ENCODE measurements at places on chromosomes 16 and 17.

DNA sequence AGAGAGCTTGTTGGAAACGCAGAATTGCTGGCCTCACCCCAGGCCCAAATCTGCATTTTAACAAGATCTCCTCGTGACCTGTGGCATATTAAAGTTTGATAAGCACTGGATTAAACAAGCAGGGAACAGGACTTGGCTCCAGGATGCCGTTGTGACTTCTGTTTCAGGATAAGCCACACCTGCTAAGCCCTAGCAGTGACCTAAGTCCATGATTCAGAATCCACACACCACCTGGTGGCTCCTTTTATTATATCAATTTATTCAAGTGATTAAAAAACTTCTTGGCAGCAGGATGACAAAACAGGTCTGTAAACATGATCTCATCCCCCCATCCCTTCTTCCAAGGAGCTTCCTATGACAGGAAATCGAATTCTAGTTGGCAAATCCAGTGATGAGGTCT, 9.1 kb downstream of the NAGPA start:
- DNase-seq: no peak

GRCh38 chr17:3536716-3537115, 20.9 kb downstream of the TRPV3 start:
- no peak for DNase-seq

DNA sequence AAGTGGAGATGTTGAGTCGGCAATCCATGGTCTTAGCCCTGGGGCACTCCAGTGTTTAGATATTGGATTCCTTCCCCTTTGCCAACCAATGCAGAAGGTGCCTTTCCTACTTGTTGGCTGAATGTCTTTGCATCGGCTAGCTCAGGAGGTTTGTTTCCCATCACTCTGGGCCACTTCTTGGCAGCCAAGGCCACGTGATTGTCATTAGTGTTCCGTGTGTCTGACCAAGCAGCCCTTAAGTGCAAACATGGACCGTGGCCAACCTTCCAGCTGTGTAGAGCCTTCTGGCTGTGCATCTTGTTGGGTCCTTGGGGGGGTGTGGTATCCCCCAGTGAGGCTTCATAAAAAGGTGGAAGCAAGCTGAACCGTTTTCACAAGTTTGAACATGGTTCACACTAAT, 66.0 kb downstream of the GNAO1 start:
- DNase-seq: no peak

GRCh38 chr17:57975044-57975443, 13.0 kb downstream of the VEZF1 start:
- no peak for DNase-seq

DNA sequence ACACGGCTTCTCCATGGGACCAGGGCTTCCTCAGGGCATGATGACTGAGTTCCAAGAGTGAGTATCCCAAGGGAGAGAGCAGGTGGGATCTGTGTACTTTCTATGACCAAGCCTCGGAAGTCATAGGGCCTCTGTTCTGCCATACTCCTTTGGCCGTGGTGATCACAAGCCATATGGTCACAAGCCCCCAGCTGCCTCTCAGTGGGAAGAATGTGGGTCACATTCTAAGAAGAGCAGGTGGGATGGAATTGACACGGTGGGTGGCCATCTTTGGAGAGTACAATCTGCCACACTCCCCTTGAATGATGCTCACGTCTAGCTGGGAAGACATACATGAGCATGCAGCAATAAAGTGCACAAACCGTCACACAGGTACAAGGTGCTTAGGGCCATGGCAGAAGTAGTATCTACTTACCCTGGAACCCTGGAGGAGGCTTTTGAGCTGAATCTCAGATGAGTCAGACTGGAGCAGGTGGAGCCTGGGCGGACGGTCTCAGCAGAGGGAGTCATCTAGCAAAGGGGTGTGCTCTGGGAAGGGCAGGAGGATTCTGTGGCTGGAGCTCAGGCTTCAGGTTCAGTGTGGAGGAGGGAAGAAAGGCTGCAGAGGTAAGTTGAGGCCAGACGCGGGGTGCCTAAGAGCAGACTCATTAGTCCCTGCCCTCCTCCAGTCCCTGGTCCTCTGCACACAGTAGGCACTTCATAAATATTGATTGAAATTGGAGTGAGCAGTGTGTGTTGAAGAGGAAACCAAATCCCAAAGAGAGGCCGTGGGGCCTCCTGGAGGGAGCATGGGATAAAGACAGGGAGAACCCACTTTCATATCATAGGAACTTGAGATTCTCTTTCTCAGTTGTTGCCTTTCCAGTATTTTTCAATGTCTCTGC, 26.6 kb downstream of the GOSR2 start:
- DNase-seq: no peak

- no peak for DNase-seq
Observed at GRCh38 chr17:34424814-34425491, 61.9 kb upstream of the CCL1 start.

- DNase-seq: no peak
Observed at GRCh38 chr16:54545854-54546511, 259.4 kb upstream of the IRX3 start.

- no peak for DNase-seq
Observed at GRCh38 chr17:9457005-9457404, 118.6 kb downstream of the STX8 start.

- DNase-seq: no peak
Observed at GRCh38 chr17:31321966-31322365, 544 bp upstream of the EVI2A start.

- DNase-seq: no peak
Observed at GRCh38 chr17:67212714-67213417, 32.1 kb downstream of the HELZ start.

DNA sequence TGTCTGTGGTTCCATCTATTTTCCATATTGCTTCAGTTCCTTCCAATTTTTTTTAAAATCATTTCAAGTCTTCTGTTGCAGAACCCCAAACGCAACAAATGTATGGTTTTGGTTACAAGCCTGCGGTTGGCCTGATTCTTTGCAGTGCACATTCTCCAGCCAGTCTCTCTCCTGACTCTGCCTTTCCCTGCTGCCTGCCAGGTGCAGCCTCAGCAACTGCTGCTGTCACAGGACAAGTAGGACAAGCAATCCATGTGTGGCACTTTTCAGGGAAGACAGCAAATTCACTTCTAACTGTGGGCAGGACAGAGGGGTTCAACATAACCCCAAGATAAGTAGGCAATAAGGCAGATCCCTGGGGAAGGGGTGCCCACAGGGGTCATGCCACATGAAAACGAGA, 24.2 kb downstream of the EMP2 start:
- no peak for DNase-seq

DNA sequence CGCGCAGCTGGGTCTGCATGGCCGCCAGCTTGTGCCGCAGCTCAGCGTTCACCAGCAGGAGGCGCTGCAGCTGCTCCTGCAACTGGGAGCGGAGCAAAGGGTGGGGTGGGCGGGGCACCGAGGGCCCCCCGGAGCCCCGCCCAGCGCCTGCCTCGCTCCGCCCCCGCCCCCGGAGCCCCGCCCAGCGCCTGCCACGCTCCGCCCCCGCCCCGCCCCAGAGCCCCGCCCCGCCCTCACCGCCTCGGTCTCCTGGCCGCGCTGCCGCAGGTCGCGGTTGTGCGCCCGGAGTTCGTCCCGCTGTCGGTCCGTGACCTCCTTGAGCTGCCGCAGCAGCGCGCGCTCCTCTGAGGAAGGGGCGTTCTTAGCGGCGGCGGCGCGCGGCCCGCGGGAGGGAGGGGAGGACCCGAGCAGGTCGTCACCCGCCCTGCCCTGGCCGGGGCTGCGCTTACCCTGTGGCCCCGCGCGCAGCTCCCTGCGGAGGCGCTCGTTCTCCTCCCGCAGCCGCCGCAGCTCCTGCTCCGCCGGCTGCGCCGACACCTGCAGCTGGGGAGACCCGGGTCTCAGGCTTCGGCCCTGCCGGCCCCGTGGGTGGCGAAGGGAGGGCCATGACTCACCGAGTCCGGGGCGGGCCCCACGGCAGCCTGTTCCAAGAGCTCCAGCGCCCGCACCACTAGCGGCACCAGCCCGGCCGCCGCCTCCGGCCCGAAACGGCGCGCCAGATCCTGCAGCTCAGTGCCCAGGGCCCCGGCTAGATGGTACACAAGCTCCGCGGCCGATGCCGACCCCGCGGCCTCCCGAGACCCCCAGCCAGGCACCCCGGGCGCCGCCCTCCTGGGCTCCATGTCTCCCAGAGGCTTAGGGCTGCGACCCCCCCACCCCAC, 463 bp downstream of the RILP start:
- peak; percentile 85 for DNase-seq

- DNase-seq: no peak
Observed at GRCh38 chr16:78212674-78213073, 113.2 kb downstream of the WWOX start.

- no peak for DNase-seq
Observed at GRCh38 chr16:24749310-24749709, 19.9 kb downstream of the TNRC6A start.

- DNase-seq: no peak
Observed at GRCh38 chr17:41520821-41521521, 2.3 kb upstream of the KRT15 start.

DNA sequence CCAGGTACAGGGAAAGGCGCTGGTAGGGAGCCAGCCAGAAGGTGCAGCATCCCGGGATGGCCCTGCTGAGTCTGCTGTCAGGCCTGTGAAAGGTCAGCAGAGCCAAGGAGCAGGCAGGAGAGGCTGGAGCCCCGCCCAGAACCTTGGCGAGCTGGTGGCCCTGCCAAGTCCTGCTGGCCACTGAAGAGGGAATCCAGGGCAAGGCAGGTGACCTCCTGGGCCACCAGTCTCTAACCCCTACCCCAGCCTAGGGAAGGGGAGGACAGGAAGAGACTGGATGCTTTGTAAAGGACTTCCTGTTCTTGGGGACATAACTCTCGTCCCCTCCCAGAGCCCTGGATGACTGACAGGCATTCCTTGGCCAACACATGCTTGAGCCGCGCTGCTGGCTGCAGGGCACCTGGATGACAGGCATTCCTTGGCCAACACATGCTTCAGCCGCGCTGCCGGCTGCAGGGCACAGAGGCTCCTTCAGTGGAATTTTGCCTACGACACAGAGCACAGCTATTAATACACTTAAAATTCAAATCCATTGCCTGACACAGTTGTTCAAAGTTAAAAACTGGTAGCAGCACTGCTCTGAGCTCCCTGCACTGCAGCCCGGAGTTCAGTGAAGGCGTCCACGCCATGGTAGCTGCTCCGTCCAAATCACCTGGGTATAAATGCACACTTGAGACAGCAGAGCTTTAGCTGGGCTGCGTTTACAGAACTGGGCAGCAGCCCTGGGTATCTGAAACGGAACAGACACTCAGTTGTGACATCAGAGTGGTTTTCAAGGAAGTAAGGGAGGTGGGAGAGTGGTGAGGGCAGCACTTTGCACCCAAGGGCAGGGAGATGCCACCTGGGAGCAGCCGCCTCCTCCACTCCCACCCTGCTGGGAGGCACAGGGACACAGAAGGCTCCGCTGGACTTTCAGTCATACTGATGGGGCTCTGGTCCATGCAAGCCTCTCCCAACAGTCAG, 2.0 kb upstream of the BRICD5 start:
- no peak for DNase-seq

- DNase-seq: no peak
Observed at GRCh38 chr16:56871172-56871593, 6.2 kb downstream of the SLC12A3 start.

- DNase-seq: no peak
Observed at GRCh38 chr17:3503285-3503684, 27.5 kb downstream of the ASPA start.

DNA sequence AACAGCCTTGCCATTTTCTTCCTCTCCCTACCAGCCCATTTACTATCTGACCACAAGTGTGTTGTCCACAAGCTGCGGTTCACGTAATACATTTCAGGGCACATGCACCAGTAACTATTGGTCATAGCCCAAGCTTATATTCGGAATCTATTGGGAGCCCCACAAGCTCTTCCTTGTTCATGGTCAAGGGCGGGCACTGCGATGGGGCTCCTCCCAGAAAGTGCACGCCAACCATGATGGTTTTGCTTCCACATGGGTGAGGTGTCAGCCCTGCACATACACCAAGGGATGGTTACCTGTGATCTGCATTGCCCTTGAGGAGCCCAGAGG, 12.1 kb downstream of the THRA start:
- DNase-seq: no peak

DNA sequence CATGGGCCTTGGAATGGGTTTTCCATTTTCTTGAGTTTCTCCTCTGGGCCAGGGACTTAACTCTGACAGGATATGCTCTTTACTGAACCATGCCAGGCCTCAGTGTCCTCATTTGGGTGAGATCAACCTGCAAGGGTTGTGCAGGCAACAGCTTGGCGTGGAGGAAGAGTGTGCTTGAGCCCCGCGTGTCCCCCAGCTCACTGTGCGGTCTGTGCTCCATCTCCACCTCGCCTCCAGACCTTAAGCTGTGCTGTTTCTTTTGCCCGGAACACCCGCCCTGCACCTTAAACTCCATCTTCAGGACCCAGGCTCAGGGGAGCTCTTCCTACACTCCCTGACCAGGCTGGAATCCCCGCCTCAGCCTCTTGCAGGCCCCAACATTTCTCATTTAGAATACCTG, 9.7 kb downstream of the RUSF1 start:
- no peak for DNase-seq

- no peak for DNase-seq
Observed at GRCh38 chr16:5379954-5380353, 282.4 kb upstream of the EEF2KMT start.

DNA sequence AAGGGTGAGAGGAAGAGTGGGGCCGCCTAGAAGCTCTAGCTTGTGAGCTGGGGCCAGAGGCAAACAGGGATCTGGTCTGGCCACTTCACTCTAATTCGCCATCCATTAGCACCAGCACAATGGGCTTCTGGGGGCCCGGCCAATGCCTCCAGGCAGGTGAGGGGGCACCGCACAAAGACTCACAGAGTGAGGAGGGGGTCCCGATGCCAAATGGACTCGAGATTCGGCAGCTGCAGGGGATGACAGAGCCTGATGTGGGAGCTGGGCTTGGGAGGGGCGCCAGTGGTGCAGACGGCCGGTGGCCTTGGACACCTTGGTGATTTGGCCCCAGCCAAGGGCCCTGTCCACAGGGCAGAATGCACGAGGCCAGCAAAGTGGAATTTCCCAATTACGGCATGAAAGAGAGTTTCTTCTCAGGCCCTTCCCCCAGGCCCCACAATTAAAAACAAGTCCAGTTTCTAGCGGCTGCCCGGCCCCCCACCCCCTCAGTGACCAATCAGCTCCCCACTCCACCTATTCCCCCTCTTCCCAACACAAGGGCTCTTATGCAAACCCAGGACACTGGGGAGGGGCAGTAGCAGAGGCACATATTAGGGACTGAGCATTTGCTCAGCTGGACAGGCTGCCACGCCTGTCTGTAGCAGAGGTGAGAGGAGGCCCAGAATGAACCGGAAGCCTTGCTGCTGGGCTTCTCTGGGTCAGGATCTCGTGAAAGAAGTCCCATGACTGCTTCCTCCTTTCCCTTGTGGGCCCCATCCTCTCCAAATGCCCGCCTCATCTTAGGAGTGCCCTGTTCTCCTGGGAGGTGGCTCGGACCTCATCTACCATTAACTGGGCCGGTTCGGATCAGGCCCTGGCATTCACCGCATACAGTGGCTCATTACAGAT, 39.4 kb upstream of the MTSS2 start:
- no peak for DNase-seq

Measured in amniotic stem cell (primary cell).